Activated naive CD8-positive, alpha-beta T cell treated with anti-CD3 and anti-CD28 coated beads for 36 hours (primary cell): ENCODE measurements at places on chromosomes 5 and 9.
A peak's percentile ranks its signal among the peaks of the same experiment; 100 is the strongest.

GRCh38 chr5:34804913-34805312, 34.1 kb upstream of the TTC23L start:
- no peak for DNase-seq

DNA sequence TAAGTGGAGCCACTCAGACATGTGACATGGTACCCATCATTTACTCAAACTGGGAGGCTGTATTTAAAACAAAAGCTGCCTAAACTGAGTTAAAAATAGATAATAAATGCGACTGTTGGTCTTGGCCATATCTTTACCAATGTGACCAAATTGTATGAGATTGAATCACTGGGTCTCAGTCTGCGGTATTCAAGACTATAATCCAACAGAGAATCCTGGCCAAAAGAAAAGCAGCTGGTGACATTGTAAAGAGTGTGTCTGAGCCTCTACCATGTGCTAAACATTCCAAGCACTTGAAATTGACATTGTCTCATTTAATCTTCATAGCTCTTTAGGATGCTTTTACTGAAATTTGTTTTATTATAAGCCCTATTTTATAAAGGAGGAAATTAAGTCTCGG, 282.6 kb downstream of the ZNF608 start:
- no peak for DNase-seq

DNA sequence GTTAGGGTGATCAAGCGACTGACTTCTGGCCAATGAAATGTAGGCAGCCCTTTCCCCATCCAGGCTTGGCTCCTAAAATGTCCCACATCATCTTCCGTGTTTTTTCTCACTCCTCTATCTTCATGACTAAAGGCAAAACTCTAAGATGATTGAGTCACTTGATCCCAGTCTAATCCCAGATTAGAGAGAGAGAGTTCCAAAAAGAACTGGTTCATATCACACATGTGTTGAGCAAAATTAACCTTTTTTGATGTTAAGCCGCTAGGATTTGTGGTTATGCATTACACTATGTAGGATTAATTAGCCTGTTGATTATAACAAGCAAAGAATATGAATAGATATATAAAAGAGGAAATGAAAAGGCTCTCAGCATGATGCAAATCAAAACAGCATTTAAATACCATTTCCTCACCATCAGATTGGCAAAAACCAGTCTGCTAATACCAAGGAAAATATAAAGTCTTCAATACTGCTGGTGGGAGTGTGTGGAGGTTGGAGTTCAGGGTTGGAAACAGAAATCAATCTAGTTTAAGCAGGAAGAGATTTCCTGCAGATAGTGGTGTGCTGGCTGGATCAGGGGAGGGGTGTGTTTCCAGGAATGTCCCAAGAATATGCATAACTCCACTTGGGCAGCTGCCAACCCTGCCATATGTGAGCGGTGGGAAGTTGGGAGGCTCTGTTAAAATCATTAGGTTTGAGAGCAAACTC, 187.6 kb upstream of the S1PR3 start:
- DNase-seq: no peak

- DNase-seq: peak; percentile 33
These were observed 1.0 kb downstream of the ADAMTS19 start for GRCh38 chr5:129460936-129461710.

- DNase-seq: peak; percentile 71
These were observed 63.1 kb downstream of the CXXC5 start for GRCh38 chr5:139711067-139711905.

GRCh38 chr5:55063899-55064298, 38.5 kb upstream of the GZMA start:
- no peak for DNase-seq

DNA sequence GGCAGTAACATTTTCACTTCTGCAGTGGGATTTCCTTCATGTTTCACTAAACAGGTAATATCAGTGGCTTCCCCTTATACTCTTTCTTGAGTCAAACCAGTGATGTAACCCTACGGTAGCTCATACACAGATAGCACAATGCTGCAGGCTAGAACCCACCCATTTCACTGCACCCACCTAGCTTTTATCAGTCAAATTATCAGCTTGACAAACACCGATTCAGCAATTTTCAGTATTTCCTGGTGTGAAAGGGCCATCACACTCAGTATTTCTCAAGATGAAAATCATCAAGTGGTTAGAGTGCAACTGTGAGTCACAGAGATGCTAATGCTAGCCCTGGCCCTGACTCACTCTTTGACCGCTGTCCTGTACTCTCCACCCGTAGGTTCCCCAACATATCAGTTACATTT, 242.3 kb upstream of the PTGER4 start:
- DNase-seq: peak; percentile 49

DNA sequence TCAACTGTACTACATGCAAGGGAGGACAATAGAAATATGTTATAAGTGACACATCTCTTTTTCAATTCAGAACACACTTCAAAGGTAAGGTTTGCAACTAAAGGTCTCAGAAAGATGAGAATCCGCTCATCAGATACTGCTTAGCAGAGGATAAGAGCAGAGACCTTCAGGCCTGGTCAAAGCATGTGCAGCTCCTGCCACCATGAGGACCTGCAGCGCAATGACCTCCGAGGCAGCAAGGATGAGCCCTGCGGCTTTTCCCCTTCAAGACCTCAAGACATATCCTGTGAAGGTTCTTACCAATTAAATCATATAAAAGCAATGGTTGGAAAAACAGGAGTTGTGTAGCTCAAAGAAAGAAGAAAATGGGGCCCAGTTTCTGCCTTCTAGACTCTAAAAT, 135.8 kb downstream of the TRIM36 start:
- DNase-seq: no peak

DNA sequence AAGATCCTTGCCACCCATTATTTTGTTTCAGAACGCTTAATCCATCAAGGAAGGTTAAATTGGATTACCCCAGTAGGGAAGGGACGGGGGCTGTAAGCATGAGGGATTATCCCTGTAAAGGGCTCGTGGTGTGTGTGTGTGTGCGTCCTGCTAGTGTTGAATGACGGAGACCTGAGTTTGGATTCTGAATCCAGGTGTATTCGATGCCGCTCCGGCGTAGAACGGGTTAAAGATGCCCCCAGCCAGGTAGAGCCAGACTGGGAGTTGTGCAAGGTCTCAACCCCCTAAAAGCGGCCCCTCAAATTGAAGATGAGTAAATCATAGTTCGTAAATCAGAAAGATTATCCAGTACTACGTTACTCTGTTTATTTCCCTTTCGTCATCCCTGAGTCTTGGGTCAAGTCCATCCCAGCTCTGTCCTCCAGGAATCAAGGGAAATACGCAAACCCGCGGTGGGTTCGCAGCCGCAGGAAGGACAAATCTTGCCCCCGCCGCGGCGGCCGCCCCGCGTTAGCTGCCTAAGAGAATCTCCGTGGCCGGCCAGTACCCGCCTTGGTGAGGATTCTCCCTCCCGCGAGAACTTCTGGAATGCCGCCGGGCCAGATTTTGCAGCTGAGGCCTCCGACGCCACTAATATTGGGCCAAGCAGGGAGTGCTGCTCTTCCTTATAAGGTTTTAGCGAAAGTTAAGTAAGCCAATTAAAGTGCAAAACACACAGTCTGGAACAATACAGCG, 586 bp upstream of the MTAP start:
- peak; percentile 27 for DNase-seq

DNA sequence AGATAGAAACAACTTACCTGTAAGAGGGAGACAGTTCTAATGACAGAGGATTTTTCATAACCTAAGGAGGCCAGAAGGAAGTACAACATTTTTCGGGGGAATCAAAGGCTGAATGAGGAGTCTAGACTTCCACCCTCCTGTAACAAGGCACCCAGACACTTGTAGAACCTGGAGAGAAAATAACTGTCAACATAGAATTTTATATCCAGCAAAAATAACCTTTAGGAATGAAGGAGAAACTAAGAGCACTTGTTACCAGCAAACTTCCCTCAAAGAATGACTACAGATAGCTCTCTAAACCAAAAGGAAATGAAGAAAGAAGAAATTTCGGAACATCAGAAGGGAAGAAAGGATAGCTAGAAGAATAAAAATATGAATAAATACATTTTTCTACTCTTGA, 25.9 kb upstream of the F2RL2 start:
- no peak for DNase-seq

GRCh38 chr9:89452561-89452960, 45.4 kb downstream of the SEMA4D start:
- DNase-seq: no peak

DNA sequence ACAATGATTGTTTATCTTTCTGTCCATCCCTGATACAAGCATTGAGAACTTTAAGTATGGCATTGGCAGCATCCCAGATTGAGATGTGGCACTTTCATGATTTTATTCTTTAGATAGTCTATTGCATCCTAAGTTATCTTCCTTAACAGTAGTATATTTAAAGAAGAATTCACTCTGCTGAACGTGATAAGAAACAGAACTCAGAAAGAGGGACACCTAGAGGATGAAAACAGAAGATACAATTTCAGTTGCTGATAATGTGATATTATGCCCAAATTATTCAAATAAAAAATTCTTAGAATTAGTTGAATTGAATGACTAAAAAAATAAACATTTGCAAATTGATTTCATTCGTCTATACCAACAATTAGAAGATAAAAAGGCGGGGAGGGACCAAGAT, 218.1 kb upstream of the DMRTA1 start:
- no peak for DNase-seq

DNA sequence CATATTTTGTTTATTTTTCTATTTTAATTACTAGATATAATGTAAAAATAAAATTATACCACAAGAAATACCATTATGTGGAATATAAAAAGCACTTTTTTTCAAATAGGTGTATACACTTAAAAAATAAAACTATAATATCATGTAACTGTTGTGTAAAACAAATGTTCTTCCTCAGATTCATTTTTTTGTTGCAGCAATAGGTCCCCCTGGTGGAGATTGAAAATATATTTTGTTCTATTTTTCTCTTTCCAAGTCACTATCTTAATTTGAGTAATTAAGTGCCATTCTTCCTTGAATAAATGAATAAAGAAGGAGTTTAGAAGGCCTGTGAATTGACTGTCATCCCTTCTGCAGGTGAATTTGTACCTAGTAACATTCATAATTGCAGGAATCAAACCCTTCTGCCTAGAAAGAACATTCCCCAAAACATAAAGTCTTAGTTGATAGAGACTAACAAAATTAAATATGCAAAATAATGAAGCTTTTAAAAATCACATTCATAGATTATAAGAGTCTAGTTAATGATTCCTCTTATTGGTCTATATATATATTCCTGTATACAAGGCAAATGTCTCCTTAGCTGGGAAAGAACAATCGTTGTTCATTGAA, 23.4 kb downstream of the CETN3 start:
- DNase-seq: no peak

- no peak for DNase-seq
These were observed 70.4 kb upstream of the SNX2 start for GRCh38 chr5:122704247-122705036.

- DNase-seq: no peak
These were observed 33.4 kb upstream of the TENT2 start for GRCh38 chr5:79578876-79579275.

DNA sequence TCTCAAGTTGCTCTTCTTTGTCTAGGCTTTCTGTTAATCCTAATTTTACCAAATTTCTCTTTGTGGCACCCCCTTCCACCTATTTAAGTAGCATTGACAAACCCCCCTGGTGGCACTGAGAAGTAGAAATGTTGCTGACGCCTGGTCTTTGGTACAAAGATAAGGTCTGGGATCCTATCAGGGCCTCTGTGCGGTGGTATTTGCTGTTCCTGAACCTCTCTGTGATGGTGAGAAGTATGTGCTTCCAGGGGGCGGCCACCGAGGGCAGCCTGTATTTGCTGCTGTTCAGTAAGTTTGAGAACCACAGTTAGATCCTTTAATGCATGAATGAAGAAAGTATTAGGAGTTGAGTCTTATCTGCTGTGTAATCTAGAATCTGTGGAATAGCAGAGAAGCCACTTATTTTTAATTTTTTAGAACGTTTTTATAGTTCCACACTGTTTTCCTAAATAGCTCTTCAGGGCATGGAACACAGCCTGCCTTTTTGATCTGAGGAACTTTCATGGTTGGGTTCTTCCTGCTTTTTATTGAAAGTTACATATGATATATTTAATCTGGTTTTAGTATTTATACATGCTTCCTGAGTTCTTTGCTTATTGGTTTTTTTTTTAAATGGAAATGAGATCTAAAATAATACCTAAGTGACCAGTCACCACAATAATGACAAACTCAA, 124.2 kb downstream of the TRIO start:
- no peak for DNase-seq

DNA sequence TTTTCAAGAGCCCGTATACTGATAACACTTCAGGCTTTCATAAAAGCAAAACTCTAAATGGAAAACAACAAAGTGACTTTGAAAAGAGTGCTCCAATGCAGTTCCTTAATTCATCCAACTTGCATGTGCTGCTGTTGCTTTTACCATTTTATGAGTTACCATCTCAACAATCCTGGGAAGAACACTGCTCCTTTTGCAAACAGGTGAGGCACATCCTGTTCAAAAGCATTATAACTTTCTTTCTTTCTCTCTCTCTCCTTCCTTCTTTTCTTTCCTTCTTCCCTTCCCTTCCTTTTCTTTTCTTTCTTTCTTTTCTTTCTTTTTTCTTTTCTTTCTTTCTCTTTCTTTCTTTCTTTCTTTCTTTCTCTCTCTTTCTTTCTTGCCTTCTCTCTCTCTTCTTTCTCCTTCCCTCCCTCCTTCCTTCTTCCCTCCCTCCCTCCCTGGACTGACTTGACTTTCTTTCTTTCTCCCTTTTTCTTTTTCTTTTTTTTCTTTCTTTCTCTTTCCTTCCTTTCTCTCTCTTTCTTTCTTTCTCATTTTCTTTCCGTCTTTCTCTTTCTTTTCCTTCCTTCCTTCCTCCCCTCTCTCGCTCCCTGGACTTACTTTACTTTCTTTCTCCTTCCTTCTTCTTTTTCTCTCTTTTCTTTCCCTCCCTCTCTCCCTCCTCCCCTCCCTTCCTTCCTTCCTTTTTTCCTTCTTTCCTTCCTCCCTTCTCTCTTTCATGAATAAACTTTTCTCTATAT, 11.2 kb upstream of the PARP8 start:
- no peak for DNase-seq

DNA sequence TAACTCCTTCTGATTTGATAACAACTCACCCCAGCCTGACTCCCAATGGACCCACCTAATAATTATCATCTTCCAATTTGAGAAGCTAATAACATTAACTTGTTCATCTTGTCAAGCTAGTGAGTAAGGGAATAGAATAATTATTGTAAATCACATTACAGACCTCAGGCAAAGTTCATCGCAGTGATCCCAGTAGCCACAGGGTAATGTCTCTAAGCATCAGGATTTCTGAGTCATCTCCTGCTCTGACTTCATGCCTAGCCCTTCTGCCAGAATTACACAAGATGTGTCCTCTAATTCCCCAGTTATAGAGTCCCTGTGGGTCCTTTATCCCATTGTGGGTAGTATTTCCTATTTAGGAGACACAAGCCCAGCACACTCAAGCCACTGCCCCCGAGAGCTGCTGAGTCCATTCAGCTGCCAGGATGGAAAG, 365.7 kb downstream of the DEPDC1B start:
- no peak for DNase-seq

- peak; percentile 8 for DNase-seq
These were observed 289.4 kb upstream of the DAB2 start for GRCh38 chr5:39714036-39714698.

GRCh38 chr9:70389621-70390266, 24.7 kb downstream of the KLF9 start:
- no peak for DNase-seq
